SJSA1 (cell line): ENCODE measurements at places on chromosomes 5 and 9.
A peak's percentile ranks its signal among the peaks of the same experiment; 100 is the strongest.

DNA sequence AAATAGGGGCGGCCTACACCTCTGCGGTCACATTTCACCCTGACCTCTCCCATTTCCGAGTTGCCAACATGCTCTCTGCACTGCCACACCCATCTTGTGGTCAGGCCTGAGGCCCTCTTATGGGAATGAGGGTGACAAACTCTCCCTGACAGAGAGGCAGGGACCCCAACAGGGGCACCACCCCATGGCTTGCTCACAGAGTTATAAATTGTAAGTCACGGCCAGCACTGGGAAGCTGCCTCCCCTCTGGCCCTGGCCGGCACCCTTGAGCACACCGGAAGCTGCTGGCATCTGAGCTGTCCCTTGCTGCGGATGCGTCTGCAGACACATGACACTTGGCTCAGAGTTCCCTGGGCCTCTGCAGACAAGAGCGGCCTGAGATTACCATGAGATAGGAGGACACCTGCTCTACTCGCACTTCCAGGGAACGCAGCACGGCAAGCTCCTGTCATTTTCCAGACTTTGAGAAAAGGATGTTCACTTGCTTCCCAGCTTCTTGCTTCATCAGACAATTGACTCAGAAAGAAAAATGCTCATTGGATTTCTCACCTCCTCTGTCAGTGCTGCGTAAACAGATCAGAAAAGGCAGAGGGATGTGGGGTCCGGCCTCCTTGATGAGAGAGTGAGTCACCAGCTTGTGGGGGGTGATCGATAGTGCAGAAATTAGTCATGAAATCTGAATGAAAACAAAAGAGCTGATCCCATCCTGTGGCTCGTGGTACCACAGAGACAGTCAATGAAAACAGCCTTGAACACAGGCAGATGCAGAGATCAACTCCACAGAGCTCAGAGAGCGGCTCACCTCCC, 269.8 kb downstream of the SYK start:
- peak; percentile 42 for DNase-seq

DNA sequence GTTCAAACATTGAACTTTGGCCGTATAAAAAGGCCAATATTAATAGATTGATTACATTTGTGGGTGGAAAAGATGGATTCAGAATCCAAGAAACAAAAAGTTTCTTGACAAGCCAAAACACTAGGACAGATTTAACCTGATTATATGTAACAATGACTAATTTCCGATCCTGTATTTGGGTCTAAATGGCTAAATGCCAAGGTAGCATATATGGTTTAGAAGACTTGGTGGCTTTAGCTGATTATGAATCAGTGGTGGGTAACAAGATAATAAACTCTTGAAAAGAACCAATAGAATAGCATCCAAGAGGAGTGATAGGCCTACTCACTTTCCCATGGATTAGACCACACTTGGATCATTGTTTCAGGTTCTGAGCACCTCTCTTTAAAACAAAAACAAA, 21.8 kb upstream of the ANP32B start:
- no peak for DNase-seq

DNA sequence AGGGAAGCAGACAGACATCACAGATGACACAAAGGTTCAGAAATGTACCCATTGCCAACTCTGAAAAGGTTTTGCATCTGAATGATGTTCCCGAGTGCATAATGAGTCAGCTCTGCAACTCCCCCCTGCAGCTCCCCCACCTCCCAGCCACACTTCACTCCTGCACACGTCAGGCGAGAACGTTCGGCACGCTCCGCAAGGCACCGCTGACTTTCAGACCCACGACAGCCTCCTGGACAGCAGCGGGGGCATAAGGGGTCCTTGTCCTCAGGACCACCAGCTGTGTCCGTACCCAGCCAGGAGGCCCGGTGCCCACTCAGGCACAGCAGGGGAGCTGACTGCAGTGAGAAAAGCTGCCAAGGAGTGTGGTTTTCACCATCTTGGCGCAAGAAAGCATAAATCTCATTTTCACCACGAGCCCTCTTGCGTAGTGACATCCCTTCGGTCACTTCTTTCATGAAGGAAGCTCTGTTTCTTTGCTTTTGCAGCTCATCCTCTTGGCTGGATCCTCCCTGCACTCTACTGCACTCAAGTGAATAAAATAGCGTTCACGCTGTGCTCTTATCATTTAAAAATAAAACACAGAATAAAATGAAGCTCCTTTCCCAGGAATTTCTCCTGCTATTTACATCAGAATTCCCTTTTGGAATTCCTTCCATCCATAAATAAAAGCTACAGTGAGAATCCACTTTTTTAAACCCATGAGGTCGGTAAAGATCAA, 9.9 kb downstream of the GFPT2 start:
- DNase-seq = peak; percentile 70

- DNase-seq = peak; percentile 12
These were observed 92.2 kb upstream of the CKMT2 start for GRCh38 chr5:81140943-81141342.

DNA sequence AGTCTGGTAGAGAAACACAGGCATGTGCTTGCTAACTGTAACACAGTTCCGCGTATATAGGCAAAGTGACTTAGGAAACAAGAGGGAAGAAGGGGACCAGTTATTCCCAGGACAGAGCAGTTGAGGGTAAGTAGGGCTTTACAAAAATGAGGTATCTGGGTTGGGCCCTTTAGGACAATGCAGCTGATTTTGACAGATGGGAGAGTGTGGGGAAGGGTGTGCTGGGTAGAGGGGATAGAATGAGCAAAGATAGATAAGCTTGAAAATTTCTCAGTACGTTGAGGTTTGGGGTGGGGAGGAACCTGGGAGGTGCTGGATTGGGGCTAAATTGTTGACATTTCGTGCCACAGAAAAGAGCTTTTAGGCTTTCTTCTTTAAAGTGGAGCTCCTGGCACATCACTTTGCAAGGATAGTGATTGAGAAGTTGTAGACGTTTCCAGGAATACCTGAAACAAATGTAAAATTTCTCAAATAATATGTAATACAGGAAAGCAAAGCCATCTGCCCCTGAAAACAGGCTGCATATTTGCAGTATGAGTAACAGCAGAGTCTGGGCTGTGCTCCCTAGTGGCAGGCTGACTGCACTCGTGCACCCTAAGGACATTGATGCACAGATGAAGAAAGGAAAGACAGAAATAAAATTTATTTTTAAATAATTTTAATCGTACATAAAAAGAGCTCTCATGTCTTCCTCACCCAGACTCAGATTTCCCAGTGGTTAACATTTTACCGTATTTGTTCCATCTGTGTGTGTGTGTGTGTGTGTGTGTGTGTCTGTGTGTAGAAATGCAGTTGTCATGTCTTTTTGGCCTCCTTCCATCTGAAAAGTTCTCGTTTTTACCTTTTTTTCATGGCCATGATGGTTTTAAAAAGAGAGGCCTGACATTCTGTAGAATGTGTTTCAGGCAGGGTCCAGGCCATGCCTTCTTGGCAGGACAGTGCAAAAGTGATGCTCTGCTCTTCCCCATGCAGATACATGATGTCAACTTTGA, 144.9 kb upstream of the DMRT1 start:
- peak; percentile 54 for DNase-seq

- DNase-seq = no peak
These were observed 9.1 kb downstream of the SMIM3 start for GRCh38 chr5:150787656-150788055.

DNA sequence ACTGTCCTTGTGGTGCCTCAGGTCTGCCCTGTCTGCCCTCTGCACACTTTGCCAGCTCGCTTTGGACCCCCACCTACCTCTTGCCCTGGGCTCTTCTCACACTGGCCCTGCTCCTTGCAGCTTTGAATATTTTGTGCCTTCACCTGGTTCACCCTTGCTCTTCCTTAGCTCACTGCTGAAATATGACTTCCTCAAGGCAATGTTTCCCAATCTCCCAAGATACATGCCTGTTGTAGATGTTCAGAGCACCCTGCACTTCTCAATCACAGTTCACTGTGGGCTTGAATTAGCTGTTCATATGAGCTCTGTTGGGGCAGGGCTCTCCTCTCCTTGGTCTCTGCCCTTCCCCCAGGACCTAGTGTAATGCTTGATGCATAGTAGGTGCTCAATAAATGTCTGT, 8.0 kb downstream of the AFAP1L1 start:
- no peak for DNase-seq
